HFFc6 (cell line): ENCODE measurements at places on chromosomes 7 and 10. TPM values are rescaled to one million over a fixed set of nuclear protein-coding genes. Genes with fewer than 3 reads are reported as not detected.
A peak's percentile ranks its signal among the peaks of the same experiment; 100 is the strongest.

Gene POMZP3
- total RNA-seq = 31.0 to 42.9 TPM (median 32.5 TPM) in 3 replicates

- DNase-seq = peak; percentile 36
Observed at GRCh38 chr10:68155615-68156210, 46.4 kb downstream of the MYPN start.

- no peak for DNase-seq
Observed at GRCh38 chr7:20958572-20958971, 171.9 kb upstream of the SP8 start.

DNA sequence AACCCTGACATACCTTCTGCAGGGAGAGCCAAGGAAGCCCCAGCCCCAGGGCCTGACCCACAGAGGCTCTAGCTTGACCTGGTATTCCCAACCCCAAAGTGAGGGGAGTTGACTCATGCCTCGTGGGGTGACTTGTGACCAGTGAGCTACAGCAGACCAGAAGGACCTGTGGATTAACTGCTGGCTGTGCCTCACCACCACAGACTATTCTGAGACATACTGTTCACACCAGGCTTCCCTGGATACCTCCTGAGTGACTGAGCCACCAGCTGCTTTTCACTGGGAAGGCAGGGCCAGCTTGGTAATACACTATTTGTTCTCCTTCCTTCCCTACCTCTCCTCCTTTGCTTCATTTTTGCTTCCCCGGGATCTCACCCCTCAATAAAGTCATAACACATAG lies 7.3 kb downstream of the PLXNA4 start:
- DNase-seq = no peak

Gene ZNF804B
- not detected in 3 replicates for total RNA-seq

DNA sequence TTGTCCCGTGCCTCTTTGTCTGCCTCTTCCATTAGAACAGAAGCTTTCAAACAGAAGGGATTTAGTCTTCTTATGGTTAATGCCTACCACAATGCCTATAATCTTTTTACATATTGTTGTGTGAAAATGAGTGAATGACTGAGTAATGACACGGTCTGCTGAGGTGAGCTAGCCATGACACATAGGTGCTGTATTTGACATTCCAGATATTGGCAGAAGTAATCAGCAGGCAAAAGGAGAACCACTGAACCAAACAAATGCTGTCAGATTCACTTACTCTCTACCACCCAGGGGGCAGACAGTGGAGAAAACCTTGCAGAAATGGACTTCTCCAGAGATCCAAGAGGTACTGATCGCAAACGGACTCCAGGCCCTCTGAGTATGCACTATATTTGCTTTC lies 377.2 kb upstream of the VWC2 start:
- no peak for DNase-seq
